ENCODE measurements at places on chromosomes 13 and 19. TPM values are rescaled to one million over a fixed set of nuclear protein-coding genes. Genes with fewer than 3 reads are reported as not detected.
A peak's percentile ranks its signal among the peaks of the same experiment; 100 is the strongest.

The SLC15A1 gene
- polyA plus RNA-seq = not detected

The SIGLEC14 gene
- polyA plus RNA-seq = 2.4 TPM

The GJA3 gene
- polyA plus RNA-seq = 1.9 TPM

The RNF113B gene
- not detected for polyA plus RNA-seq

The GSX1 gene
- polyA plus RNA-seq = not detected

The HNRNPM gene
- 196 TPM for polyA plus RNA-seq

The PDE4A gene
- 3.5 TPM for polyA plus RNA-seq

The MTUS2 gene
- polyA plus RNA-seq = 16.5 TPM

DNA sequence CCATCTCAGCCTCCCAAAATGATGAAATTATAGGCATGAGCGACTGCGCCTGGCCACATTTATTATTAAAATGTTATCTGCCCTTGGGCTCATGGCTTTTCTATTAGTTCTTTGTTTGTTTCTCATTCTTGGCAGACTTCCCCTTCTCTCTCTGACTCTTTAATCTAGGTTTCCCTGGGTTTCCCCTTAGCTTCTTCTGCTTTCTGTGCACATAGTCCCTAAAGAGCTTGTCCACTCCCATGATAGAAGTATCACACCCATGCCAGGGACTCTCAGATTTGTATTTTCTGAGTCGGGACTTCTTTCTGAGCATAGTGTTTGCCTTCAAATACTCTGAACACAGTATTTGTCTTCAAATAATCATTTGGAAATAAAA, 38.6 kb upstream of the ITM2B start:
- peak; percentile 7 for DNase-seq

DNA sequence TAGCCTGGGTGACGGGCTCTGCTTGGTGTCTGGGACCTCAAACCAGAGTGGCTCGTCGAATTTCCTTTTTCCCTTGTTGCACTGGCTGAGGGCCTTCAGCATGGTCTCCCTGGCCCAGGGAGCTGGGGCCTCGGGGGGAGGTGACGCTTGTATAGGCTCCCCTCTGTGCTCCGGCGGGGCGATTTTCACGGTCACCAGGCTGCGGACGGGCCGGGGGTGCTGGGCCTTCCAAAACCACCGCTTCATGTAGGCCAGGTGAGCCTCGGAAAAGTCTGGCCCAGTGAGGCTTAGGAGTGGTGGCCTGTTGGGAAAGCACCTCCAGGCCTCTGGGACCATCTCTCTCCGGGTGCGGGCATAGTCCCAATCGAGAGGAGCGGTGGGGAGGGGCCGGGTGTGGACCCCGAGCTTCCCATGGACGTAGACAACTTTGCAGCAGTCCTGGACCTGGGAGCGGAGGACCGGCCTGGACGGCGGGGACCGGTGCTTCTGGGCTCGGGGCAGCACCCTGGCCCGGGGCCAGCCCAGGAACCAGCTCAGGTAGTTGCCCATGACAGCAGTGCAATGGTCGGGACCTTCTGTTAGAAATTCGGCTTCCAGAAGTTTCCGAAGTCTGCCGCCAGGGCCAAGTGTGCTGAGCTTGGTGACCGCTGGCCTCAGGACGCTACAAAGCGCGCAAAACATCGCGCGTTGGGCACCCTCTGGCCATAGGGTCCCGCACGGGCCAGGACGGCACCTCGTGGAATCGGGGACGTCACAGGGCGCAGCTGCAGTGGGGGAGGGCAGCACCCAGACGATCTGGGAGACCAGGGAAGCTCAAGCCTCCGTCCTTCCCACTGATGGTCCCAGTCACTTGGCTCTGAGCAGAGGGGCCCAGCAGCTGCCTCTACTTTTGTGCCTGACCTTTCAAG, 41.6 kb upstream of the MTUS2 start:
- no peak for DNase-seq

GRCh38 chr13:73040484-73040883, 18.3 kb upstream of the KLF5 start:
- DNase-seq = no peak

GRCh38 chr13:107065036-107065435, 497.1 kb upstream of the ARGLU1 start:
- DNase-seq = no peak

GRCh38 chr19:28726533-28727479, 486.1 kb downstream of the UQCRFS1 start:
- DNase-seq = no peak

DNA sequence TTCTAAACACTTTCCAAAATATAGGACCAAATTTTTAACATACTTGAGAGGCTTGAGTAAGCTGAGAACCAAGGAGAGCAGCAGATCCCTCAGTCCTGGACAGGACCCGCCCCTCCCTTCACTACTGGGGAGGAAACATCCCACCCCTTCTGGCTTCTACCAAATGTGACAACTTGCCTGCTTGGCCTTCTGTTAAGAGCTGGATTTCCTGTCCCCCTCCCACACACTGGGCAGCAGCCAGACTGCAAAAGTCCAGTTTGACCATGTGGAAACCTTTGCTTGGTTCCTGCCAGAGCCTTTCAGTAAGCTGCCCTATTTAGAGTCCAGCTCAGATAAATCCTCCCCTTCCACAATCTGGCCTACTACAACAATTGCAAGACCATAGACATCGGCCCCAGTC, 84.3 kb downstream of the FGF14 start:
- DNase-seq = peak; percentile 59

DNA sequence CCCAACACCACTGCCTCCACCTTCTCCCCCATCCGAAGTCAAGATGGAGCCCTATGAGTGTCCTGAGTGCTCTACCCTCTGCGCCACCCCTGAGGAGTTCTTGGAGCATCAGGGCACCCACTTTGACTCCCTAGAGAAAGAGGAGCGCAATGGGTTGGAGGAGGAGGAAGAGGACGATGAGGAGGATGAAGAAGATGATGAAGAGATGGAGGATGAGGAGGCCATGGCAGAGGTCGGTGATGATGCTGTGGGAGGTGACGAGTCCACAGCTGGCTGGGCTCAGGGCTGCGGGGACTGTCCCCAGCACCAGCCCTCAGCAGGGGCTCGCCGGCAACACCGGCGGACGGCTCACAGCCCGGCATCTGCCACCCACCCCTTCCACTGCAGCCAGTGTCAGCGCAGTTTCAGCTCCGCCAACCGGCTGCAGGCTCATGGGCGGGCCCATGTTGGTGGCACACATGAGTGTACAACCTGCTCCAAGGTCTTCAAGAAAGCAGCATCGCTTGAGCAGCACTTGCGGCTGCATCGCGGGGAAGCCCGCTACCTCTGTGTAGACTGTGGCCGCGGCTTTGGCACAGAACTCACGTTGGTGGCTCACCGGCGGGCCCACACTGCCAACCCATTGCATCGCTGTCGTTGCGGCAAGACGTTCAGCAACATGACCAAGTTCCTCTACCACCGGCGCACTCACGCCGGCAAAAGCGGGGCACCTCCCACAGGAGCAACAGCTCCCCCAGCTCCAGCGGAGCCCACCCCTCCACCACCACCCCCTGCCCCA, 5.0 kb downstream of the ZNF526 start:
- DNase-seq = no peak

GRCh38 chr13:113489171-113489548, 1.4 kb downstream of the DCUN1D2 start:
- no peak for DNase-seq

Data from muscle of arm (tissue), 14 donors.